ENCODE measurements at places on chromosomes 6 and 20. TPM values are rescaled to one million over a fixed set of nuclear protein-coding genes. Genes with fewer than 3 reads are reported as not detected.

- no peak overlapping the region for H3K4me3 ChIP-seq
- H3K27me3 ChIP-seq, result no peaks in the 10 kb centered on the region
- H3K27ac ChIP-seq, result no peak overlapping the region
- no peaks in the 10 kb centered on the region for H3K36me3 ChIP-seq
Measured at GRCh38 chr20:21548390-21549035, 34.6 kb upstream of the NKX2-2 start.

DNA sequence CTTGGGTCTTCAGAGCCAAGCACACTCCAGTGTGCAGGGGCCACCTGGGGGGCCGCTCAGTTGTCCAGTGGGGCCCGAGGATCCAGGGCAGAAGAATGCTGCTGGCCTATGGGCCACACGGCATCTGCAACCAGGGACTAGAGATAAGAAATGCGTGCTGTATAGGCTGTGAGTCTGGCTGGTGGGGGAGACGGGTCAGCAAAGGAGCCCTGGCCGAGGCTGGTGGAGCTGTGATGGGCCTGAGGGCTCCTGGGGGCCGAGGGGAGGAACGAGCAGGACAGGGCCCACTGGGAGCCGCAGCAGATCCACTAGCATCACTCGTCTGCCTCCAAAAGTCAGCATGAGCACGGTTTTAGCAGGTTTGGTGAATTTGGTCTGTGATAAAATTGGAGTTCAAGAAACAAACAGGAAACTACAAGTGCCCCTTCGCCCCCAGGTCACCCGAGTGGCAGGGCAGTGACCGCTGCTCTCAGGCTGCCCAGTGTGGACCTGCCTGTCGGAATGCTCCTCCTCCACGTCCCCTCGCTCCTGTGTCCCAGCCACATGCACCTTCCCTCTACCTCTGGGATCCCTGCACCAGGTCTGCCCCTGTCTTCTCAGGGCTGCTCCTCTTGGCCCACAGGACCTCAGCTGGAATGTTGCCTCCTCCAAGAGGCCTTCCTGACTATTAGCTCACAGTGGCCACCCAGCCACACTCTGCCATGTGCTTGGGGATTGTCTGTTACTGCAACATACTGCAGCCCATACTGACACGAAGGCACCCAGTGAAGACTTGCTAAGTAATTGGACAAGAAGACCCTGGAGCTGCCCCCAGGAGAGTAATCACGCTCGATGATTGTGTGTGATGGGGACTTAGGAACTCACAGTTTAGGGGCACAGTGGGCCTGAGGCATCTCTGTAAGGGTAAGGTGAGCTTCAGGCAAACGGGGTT, 10.9 kb downstream of the ACSS1 start:
- peaks cover 44% of the 10 kb centered on the region for H3K27me3 ChIP-seq
- no peaks in the 10 kb centered on the region for H3K36me3 ChIP-seq
- H3K4me1 ChIP-seq, result no peaks in the 10 kb centered on the region
- H3K27ac ChIP-seq, result no peak overlapping the region

GPR63 gene
- total RNA-seq, result 5.0 TPM

STK38 gene
- 33.4 TPM for total RNA-seq

DNA sequence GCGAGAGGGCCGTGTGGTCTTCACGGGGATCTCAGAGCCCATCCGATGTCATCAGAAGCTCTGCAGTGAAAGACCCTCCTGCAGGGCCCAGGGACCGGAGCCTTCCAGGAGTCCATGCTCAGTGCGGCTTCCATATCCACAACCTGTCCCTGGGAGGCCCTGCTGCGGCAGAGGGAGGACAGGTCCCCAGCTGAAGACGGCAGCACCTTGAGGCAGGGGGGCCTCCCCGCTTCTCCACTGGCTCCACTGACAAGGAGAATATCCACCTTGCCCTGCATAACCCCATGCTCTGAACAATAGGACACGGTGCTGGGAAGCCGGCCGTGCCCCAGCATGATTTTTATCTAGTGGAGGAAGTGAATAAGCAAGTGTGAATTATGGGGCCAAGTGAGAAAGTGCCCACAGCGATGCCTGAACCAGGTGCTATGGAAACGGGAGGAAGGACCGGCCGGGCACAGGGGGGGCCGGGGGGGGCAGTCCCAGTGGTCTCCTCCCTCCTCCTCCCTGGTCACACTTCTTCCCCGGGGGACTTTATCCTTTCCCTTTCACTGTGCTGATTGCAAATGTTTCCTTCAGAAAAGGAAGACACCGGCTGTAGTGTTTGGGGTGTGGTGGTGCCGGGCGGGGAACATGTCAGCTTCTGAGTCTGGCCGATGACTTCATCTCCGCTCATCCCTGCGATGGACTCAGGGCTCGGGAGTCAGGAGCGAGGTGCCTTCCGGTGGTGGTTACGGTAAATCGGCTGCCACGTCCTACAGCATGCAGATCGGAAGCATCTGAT, 225.1 kb downstream of the ERMARD start:
- H3K4me1 ChIP-seq, result no peaks in the 10 kb centered on the region
- no peaks in the 10 kb centered on the region for H3K36me3 ChIP-seq
- H3K27me3 ChIP-seq, result no peaks in the 10 kb centered on the region
